ENCODE measurements at places on chromosomes 4 and X.

DNA sequence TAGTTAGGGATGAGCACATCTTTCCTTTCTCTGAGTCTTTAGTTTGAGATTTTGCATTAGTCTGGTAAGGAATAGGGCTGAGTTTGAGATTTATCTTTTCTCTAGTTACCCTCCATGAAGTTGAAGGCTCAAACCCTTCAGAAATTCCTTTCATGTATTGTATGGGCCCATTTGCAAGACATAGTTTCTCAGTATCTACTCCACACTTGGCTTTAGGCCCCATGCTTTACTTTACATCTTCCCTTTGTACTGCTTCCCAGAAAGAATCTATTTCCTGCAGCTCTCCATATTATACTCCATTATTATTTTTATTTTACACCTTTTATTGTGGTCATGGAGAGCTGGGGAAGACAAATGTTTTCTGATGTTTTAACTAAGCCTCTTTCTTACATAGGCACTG, 1038.2 kb downstream of the TECRL start:
- no peak for DNase-seq

GRCh38 chr4:76083386-76083988, 9.0 kb downstream of the ART3 start:
- no peak for DNase-seq

- no peak for DNase-seq
Observed at GRCh38 chr4:110609044-110609750, 13.7 kb downstream of the PITX2 start.

- DNase-seq, result no peak
Observed at GRCh38 chrX:53323196-53323595, 41.8 kb upstream of the IQSEC2 start.

- no peak for DNase-seq
Observed at GRCh38 chrX:105882581-105883275, 60.4 kb downstream of the NRK start.

GRCh38 chrX:75067931-75068330, 88.2 kb downstream of the ABCB7 start:
- no peak for DNase-seq

- DNase-seq, result no peak
Observed at GRCh38 chrX:38570396-38570795, 9.1 kb downstream of the TSPAN7 start.

DNA sequence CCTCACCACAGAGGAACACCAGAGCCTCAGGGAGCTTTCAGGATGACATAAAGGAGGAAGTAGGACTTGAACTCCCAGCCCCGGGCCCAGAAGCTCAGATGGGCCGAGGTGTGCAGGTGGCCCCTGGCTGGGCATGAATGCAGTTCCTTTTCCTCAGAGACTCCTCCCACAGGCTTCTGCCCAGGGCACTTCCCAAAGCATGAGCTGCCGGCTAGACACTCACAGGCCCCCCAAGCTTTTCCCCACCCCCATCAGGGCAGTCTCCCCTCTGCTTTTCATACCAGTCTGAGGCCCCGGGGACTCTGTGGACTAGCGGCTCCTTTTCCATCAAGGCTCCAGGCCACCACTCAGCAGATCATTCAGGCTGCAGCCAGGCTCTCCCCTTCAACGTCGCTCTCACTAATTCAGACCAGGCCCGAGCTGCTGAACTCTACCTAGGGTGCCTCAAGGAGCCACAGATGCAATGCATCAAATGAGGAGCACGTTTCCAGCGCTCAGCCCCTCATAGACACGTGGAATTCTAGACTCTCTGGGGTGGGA, 36.9 kb downstream of the HMX1 start:
- no peak for DNase-seq

- no peak for DNase-seq
Observed at GRCh38 chr4:153790962-153791551, 2.2 kb upstream of the SFRP2 start.

GRCh38 chrX:117680286-117680685, 436.3 kb downstream of the KLHL13 start:
- DNase-seq, result no peak

DNA sequence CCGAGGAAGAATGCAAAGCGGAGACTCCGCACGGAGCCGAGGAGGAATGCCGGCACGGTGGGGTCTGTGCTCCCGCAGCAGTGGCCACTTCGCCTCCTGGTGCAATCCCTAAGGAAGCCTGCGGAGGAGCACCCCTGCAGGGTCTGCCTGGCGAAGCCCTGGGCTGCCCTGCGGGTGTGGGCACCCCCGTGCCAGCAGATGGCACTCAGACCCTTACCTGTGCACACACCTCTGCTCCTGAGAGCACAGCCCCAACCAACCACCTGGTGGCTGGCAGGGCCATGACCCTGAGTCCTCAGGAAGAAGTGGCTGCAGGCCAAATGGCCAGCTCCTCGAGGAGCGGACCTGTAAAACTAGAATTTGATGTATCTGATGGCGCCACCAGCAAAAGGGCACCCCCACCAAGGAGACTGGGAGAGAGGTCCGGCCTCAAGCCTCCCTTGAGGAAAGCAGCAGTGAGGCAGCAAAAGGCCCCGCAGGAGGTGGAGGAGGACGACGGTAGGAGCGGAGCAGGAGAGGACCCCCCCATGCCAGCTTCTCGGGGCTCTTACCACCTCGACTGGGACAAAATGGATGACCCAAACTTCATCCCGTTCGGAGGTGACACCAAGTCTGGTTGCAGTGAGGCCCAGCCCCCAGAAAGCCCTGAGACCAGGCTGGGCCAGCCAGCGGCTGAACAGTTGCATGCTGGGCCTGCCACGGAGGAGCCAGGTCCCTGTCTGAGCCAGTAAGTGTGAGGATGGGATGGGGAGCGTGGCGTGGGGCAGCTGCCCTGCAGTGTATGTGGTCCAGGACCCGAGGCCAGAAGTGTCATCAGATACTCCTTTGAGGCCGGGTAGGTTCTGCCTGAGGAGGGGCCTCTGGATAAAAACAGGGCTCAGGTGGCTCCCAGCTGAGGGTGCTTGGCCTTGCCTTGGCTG, 7.0 kb downstream of the TACC3 start:
- no peak for DNase-seq

GRCh38 chrX:30364229-30364628, 55.0 kb upstream of the NR0B1 start:
- DNase-seq, result no peak

- no peak for DNase-seq
Observed at GRCh38 chrX:53000447-53001135, 42.3 kb upstream of the FAM156A start.

- no peak for DNase-seq
Observed at GRCh38 chr4:36476135-36476534, 194.7 kb downstream of the DTHD1 start.

DNA sequence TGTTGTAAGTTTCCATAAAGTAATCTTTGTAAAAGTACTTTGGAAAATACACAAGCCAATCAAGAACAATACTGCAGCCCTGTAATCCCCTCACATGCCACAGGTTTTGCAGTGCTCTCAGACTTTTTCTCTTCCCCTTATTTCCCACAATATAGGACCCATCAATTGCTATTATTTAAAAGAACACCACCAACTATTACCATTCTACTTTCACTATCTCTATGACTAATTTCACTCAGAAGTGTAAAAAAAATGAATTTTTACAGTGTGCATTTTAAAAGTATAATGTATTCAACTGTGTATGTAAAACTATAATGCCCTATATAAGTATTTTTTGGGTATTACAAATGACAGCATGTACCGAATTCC, 1.7 kb downstream of the ATP8A1 start:
- DNase-seq, result no peak

GRCh38 chrX:153454901-153455550, 9.2 kb upstream of the TREX2 start:
- no peak for DNase-seq

GRCh38 chr4:185995665-185996064, 73.3 kb upstream of the TLR3 start:
- no peak for DNase-seq

DNA sequence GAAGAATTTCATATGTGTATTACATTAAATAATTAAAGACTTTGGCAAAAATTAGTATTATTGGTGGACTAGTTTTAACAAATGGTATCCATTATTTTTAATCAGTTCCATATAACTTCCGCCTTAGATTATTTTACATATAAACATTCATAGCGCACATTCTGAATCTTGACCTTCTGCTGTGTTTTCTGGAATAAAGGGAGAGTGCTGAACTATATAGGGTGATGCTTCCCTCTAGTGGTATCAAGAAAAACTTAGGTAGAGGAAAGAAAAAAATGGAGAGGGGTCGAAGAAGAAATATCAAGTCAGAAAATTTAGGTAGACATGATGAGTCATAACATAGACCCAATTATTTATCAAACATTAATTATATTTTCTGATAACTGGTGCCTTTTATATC, 155.6 kb upstream of the PACRGL start:
- no peak for DNase-seq

- no peak for DNase-seq
Observed at GRCh38 chr4:17662694-17663093, 48.3 kb downstream of the MED28 start.

- DNase-seq, result no peak
Observed at GRCh38 chr4:180314972-180315371, 1928.2 kb upstream of the TENM3 start.

DNA sequence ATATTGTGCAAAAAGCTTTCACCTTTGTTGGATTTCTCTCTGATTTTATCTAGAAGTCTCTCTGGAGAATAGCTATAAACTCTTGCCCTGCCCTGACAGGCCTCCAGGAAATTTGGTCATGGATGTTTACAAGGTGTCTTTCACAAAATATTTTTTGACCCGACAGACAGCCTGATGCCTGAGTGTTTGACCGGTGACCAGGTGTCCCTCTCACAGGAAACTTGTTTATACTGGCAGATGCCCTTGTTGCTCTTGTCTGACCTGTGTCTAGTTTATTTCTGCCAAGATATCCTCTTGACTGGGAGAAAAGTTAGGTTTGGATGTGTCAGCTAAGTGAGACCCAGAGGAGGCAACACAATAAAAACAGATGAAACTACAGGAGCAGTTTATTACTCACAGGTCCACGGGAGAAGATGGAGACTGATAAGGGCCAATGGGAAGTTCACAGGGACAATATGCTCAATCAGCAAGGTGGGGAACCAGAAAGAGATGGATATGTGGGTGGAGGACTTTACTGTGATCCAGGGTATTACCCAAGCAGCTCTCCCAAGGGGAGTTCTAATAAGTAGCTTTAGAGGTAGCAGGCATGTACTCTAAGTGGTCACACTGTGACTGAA, 243.3 kb downstream of the ARAP2 start:
- DNase-seq, result no peak

- no peak for DNase-seq
Observed at GRCh38 chrX:131068945-131069719, 11.0 kb downstream of the ARHGAP36 start.

DNA sequence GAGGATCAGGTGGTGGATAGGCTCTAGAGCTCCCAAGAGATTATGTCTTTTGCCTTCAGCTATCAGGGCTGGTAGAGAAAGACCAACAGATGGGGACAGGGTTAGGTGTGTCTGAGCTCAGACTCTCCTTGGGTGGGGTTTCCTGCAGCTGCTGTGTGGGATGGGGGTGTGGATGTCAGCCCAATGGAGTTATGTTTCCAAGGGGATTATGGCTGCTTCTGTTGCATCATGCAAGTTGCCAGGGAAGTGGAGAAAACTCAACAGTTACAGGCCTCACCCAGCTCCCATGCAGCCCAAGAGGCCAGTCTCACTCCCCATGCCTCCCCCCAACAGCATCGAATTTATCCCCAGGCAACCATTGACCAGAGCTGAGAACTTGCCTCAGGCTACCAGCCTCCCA, 80.2 kb upstream of the CDX4 start:
- DNase-seq, result no peak

DNA sequence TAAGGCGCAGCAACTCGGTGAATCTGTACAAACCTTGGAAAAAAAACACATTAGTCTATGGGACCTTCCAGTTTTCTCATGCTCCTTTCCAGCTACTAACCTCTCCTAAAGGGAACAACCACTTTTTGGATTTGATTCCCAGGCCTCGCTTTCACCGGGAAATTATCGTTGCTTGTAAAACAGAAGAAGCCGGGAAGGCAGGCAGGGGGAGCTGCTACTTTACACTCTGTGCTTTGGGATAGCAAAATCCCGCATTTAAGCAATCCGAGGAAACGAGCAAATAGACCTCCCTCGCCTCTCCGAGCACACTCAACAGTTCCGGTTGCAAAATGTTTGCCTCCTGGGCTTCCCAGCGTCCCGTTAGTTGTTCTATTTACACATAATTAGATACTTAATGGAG, 1.2 kb downstream of the CD38 start:
- no peak for DNase-seq

- DNase-seq, result no peak
Observed at GRCh38 chr4:147633113-147633512, 15.9 kb downstream of the TMEM184C start.

- no peak for DNase-seq
Observed at GRCh38 chr4:10153161-10153560, 36.6 kb upstream of the WDR1 start.

GRCh38 chr4:76607846-76608245, 172.8 kb downstream of the SHROOM3 start:
- DNase-seq, result no peak

- DNase-seq, result no peak
Observed at GRCh38 chrX:44314259-44314734, 29.2 kb downstream of the EFHC2 start.

DNA sequence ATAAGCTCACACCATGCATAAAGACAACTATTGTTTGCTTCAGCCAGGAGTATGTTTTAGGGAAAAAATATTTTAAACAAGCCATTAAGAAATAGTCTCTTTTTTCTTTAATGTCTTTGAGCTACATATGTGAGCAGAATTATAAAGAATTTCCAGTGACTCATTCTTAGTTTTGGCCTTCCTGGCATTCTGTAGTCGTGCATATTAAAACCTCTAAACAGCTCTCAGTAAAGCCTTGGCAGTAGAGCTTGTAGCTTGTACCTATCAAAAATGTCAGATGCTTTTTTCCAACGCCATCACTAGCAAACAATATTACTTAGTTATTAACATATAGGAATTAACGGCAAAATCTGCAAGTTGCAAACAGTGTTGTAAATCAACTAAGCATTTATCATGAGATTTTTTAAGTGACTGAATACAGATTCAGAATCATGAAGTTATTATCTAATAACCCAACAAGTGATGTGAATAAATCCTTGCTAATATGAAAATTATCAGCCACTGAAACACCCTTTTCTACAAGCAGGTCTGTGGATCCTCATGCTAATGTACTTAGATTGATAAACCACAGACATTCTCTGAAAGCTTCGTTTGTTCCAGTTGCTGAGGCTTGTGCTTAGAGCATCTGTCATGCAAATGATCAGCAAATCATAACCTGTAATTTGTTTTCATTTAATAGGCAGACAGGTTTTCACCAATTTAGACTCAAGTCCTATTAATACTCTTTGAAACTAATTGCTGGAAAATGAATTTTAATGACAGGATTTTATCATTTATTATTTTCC, 412.0 kb upstream of the ATOH1 start:
- no peak for DNase-seq

GRCh38 chrX:40329616-40330015, 231.9 kb upstream of the BCOR start:
- no peak for DNase-seq

GRCh38 chr4:107044170-107044569, 8.1 kb upstream of the DKK2 start:
- DNase-seq, result no peak

Measured in stimulated activated CD4-positive, alpha-beta T cell treated with anti-CD3 and anti-CD28 coated beads, Interleukin-12 subunit alpha, Interleukin-12 subunit beta, amount 100 ng/mL, for 48 hours (primary cell).